CD14-positive monocyte (primary cell): ENCODE measurements at places on chromosomes 5 and 9. TPM values are rescaled to one million over a fixed set of nuclear protein-coding genes. Genes with fewer than 3 reads are reported as not detected.
A peak's percentile ranks its signal among the peaks of the same experiment; 100 is the strongest.

The LECT2 gene
- polyA plus RNA-seq: not detected

GRCh38 chr5:145787996-145788395 lies 47.1 kb downstream of the PRELID2 start:
- H3K36me3 ChIP-seq: no peaks in the 10 kb centered on the region
- H3K4me1 ChIP-seq: no peaks in the 10 kb centered on the region
- no peak overlapping the region for H3K4me3 ChIP-seq
- DNase-seq: no peak

DNA sequence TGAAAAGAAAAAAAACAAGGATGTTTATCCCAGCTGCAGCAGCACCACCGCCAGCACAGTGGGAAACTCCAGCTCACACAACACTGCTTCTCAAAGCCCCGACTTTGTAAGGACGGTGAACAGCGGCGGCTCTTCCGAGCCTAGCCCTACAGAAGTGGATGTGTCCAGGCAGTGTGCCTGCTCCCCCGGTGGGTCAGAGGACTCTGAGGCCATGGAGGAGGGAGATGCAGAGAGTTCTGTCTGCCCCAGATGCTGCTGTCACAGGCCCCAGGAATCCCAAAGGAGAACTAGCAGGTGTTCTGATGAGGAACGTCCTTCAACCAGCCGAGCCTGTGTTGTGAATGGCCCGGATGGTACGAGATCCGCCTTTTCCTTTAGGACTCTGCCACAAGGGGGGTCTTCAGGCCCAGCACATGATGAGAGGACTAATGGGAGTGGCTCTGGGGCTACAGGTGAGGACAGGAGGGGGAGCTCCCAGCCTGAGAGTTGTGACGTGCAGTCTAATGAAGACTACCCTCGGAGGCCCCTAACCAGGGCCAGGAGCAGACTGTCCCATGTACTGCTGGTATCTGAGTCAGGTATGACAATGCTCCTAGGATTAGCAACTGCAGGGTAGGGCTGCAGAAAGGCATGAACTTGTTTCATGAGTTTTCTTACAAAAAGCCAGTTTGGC lies 43.7 kb downstream of the FBXO38 start:
- no peak overlapping the region for H3K4me3 ChIP-seq
- no peak overlapping the region for H3K27ac ChIP-seq
- DNase-seq: no peak

The SPACA9 gene
- 0.95 TPM for polyA plus RNA-seq

DNA sequence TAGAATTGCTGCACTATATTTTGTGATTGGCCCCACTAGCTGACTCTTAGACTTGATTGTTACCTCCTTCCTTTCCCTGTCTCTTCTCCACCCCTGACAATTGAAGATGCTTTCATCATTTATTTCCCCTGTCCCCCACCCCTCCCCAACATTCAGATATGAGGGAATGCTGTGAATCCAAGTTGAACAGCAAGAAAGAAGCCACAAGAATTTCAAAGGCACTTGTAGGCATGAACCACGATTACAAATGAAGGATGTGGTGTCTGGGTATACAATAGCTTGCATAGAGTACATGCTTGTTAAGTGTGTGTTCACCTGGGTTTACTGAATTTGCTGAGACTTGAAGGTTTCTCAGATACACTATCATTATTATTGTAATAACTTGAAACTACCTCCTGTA lies 78.3 kb upstream of the TRIO start:
- no peak for DNase-seq
- no peak overlapping the region for H3K27ac ChIP-seq
- no peaks in the 10 kb centered on the region for H3K4me1 ChIP-seq

DNA sequence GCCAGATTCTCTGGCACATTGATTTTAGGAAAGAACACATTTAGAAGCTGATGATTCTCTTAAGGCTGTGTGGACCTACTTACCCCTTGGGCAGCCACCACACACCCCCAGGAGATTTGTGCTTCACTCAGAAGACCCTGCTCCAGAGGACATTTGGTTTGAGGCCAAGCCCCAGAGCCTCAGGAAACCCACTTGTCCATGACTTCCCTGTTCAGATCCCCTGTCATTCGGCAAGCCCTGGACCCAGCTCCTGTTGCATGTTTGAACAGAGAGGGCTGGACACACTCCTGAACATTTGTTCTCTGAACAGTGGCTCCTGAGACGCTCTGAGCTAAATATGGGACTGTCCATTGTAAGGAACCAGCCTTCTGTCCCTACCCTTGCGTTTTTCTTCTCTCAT lies 82.1 kb downstream of the AMBP start:
- H3K27ac ChIP-seq: no peak overlapping the region
- H3K36me3 ChIP-seq: no peaks in the 10 kb centered on the region
- peaks cover 28% of the 10 kb centered on the region for H3K4me1 ChIP-seq
- H3K27me3 ChIP-seq: no peaks in the 10 kb centered on the region

The COMMD10 gene
- polyA plus RNA-seq: 9.1 and 16.9 TPM in 2 replicates

GRCh38 chr5:1383344-1383743 lies 38.4 kb upstream of the CLPTM1L start:
- H3K27me3 ChIP-seq: peaks cover 22% of the 10 kb centered on the region
- H3K4me3 ChIP-seq: no peak overlapping the region
- no peaks in the 10 kb centered on the region for H3K36me3 ChIP-seq
- peaks cover 16% of the 10 kb centered on the region for H3K4me1 ChIP-seq

- H3K36me3 ChIP-seq: no peaks in the 10 kb centered on the region
- H3K27ac ChIP-seq: no peak overlapping the region
- no peak overlapping the region for H3K4me3 ChIP-seq
- H3K4me1 ChIP-seq: no peaks in the 10 kb centered on the region
- no peak for DNase-seq
Measured at GRCh38 chr5:145237843-145238242, 597.3 kb downstream of the PRELID2 start.

DNA sequence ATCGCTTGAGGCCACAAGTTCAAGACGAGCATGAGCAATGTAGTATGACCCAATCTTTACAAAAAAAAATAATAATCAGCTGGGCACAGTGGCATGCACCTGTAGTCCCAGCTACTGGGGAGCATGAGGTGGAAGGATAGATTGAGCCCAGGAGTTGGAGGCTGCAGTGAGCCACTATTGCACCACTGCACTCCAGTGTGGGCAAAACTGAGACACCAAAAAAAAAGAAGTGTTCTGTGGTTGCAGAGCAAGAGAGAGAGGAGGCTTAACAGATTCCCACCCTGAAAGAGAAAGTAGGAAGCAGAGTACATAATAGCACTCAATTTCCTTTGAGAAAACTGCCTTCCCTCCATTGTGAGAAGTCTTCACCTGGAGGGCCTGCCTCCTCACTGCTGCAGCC lies 52.6 kb downstream of the ALDH7A1 start:
- H3K36me3 ChIP-seq: no peaks in the 10 kb centered on the region
- H3K27ac ChIP-seq: no peak overlapping the region
- no peak for DNase-seq
- H3K4me3 ChIP-seq: no peak overlapping the region

DNA sequence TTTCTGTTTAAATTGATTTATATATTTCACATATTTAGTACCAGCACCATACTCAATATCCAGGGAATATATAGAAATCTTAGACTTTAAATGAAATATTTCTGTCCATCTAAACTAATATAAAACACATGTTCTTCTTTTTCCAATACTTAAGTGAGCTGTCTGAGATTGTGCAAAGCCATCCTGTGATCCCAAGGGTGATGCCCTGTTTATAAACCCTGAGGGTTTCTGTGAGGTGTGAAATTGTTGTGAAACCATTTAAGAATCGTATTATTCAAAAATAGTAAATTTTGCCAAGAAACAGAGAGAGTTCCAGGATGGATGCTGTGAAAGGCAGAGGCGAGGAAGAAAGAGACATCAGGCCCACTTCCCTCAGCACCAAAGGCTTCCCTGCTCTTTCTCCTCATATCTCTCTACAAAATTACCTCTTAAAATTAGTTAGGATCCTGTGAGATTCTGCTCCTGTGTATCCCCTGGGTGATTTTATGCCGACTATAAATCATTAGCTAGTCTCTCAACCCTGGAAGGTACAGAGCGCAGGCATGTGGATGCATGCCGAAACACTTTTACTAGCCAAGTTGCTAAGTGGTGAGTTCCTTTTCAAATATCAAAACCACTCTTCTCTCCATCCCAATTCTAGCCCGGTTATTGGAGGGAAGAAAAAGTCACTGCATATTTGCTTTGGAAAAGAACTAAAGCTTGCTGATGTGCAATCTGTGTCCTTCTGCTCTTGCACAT lies 183.0 kb downstream of the GLIS3 start:
- no peak overlapping the region for H3K4me3 ChIP-seq
- H3K27ac ChIP-seq: no peak overlapping the region
- DNase-seq: no peak
- no peaks in the 10 kb centered on the region for H3K36me3 ChIP-seq
- H3K4me1 ChIP-seq: no peaks in the 10 kb centered on the region

GRCh38 chr9:134690946-134691694 lies 49.5 kb downstream of the COL5A1 start:
- peaks cover 1% of the 10 kb centered on the region for H3K4me1 ChIP-seq
- DNase-seq: no peak
- no peak overlapping the region for H3K4me3 ChIP-seq
- H3K36me3 ChIP-seq: no peaks in the 10 kb centered on the region
- H3K27ac ChIP-seq: no peak overlapping the region
- H3K27me3 ChIP-seq: no peaks in the 10 kb centered on the region

The UGT3A2 gene
- not detected in 2 replicates for polyA plus RNA-seq

- DNase-seq: no peak
- peaks cover 63% of the 10 kb centered on the region for H3K36me3 ChIP-seq
- no peaks in the 10 kb centered on the region for H3K27me3 ChIP-seq
- peaks cover 27% of the 10 kb centered on the region for H3K4me1 ChIP-seq
- no peak overlapping the region for H3K27ac ChIP-seq
Measured at GRCh38 chr5:151204051-151204450, 19.8 kb downstream of the CCDC69 start.

GRCh38 chr9:84744195-84744594 lies 74.7 kb downstream of the NTRK2 start:
- H3K36me3 ChIP-seq: no peaks in the 10 kb centered on the region
- H3K27me3 ChIP-seq: no peaks in the 10 kb centered on the region
- H3K27ac ChIP-seq: no peak overlapping the region
- H3K4me1 ChIP-seq: no peaks in the 10 kb centered on the region
- no peak for DNase-seq
- no peak overlapping the region for H3K4me3 ChIP-seq

DNA sequence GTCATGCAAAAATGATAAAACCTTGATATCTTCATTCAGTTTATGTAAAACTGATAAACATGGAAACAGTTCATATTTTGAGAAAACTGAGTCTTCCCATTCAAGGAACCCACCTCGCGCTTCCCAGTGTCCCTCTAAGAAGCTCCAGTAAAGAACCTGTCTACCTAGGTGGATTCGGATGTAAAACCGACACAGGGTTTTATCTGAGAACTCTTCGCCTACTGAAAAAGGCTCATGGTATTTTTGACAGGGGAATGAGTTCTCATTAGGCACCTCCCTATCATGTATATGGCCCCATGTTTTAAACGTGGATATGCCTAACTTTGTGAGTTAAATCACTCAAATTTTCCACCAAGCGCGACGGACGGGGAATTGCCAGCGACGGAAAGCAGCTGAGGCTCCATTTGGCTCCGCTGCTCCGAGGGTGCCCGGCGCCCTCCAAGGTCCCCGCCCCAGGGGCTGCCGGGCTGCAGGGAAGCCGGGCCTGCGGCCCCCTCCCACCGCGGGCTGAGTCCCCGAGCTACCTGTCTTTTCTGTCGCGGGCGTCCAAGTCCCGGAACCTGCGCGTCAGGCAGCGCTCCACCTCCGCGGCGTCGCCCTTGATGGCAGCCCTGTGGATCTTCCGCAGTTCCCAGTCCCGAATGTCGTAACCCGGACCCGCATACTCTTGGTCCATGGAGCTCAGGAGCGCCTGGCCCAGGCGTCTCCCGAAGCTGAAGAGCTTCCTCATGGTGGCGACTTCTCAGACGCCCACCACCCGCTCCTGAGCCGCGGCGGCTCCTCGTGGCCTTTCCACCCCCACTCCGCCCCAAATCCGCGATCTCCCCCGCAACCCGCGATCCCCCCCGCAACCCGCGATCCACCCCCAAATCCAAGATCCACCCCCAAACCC lies 594 bp downstream of the ANKRD18A start:
- H3K27me3 ChIP-seq: peaks cover 26% of the 10 kb centered on the region
- no peak for DNase-seq
- H3K4me3 ChIP-seq: peak overlapping the region; percentile 20

The SMIM33 gene
- polyA plus RNA-seq: not detected

GRCh38 chr9:76342858-76343257 lies 51.4 kb downstream of the RFK start:
- no peaks in the 10 kb centered on the region for H3K27me3 ChIP-seq
- H3K27ac ChIP-seq: no peak overlapping the region
- H3K4me3 ChIP-seq: no peak overlapping the region
- no peaks in the 10 kb centered on the region for H3K36me3 ChIP-seq
- no peak for DNase-seq
- no peaks in the 10 kb centered on the region for H3K4me1 ChIP-seq

DNA sequence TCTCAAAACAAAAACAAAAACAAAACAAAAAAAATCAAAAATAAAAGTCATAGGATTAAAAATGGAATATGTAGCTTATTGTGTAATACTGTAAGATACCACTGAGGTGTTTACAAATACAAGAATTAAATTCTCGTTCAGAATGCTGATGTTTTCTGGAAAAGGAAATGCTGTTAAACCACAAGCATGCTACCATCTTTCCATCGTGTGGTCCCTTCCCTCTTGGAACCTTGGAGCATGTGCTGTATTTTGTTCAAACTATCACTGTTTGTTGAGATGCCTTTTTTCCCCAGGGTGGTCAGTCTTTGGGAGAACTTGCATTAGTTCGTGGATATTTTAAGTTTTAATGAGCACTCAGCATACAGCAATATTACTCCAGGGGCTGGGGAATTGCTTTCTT lies 39.7 kb downstream of the SUB1 start:
- no peak for DNase-seq
- no peaks in the 10 kb centered on the region for H3K36me3 ChIP-seq
- no peak overlapping the region for H3K27ac ChIP-seq
- H3K4me3 ChIP-seq: no peak overlapping the region
- no peaks in the 10 kb centered on the region for H3K27me3 ChIP-seq
- no peaks in the 10 kb centered on the region for H3K4me1 ChIP-seq
